ENCODE measurements at places on chromosomes 4 and X. TPM values are rescaled to one million over a fixed set of nuclear protein-coding genes. Genes with fewer than 3 reads are reported as not detected.
A peak's percentile ranks its signal among the peaks of the same experiment; 100 is the strongest.

- no peak overlapping the region for H3K27ac ChIP-seq
- H3K27me3 ChIP-seq, result no peaks in the 10 kb centered on the region
- no peak overlapping the region for H3K4me3 ChIP-seq
- H3K36me3 ChIP-seq, result no peaks in the 10 kb centered on the region
- H3K4me1 ChIP-seq, result no peaks in the 10 kb centered on the region
- no peak for DNase-seq
Measured at GRCh38 chr4:80043541-80043940, 29.5 kb downstream of the ANTXR2 start.

- no peaks in the 10 kb centered on the region for H3K27me3 ChIP-seq
- no peak overlapping the region for H3K4me3 ChIP-seq
- no peak for DNase-seq
- no peaks in the 10 kb centered on the region for H3K36me3 ChIP-seq
- no peak overlapping the region for H3K27ac ChIP-seq
Measured at GRCh38 chrX:13013363-13014110, 30.9 kb downstream of the FAM9C start.

DNA sequence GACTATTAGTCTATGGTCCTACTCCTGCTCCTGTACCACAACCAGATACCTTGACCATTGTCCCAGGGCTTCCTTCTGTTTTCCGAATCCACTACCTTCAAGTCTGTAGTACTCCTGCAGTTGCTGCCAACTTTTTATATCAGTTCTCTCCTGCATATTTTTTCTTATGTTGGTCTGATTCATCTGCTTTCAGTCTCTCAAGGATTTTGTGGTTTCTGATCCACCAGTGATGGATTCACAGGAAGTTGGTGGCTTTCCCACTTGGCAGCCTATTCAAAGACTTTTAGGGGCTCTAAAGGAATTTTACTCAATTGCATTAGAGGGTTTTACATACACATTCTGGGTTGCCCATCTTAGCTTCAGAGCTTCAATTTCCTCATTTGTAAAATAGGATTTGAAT is 23.6 kb downstream of the KIF4A start:
- no peak overlapping the region for H3K4me3 ChIP-seq
- no peak overlapping the region for H3K27ac ChIP-seq
- no peaks in the 10 kb centered on the region for H3K36me3 ChIP-seq
- no peak for DNase-seq
- no peaks in the 10 kb centered on the region for H3K4me1 ChIP-seq
- H3K27me3 ChIP-seq, result no peaks in the 10 kb centered on the region

DNA sequence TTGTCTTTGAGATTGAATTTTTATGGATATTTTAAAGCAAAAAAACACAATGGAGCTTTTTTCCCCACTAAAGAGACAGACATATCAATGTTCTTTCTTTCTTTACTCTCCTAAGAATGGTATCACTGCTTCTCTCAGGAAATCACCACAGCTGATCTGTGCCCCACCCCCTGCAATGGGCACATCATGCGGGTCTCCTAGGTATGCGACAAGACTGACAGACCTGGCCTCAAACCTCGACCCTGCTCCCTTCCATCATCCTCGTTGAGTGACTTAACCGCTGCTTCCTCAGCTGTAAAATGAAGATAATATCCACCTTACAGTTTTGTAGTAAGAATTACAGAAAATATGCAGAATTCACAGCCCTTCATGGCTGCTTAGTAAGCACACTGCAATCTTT is 58.3 kb downstream of the LEF1 start:
- H3K27ac ChIP-seq, result no peak overlapping the region
- no peaks in the 10 kb centered on the region for H3K4me1 ChIP-seq
- no peaks in the 10 kb centered on the region for H3K36me3 ChIP-seq
- no peak overlapping the region for H3K4me3 ChIP-seq
- no peaks in the 10 kb centered on the region for H3K27me3 ChIP-seq
- no peak for DNase-seq

DNA sequence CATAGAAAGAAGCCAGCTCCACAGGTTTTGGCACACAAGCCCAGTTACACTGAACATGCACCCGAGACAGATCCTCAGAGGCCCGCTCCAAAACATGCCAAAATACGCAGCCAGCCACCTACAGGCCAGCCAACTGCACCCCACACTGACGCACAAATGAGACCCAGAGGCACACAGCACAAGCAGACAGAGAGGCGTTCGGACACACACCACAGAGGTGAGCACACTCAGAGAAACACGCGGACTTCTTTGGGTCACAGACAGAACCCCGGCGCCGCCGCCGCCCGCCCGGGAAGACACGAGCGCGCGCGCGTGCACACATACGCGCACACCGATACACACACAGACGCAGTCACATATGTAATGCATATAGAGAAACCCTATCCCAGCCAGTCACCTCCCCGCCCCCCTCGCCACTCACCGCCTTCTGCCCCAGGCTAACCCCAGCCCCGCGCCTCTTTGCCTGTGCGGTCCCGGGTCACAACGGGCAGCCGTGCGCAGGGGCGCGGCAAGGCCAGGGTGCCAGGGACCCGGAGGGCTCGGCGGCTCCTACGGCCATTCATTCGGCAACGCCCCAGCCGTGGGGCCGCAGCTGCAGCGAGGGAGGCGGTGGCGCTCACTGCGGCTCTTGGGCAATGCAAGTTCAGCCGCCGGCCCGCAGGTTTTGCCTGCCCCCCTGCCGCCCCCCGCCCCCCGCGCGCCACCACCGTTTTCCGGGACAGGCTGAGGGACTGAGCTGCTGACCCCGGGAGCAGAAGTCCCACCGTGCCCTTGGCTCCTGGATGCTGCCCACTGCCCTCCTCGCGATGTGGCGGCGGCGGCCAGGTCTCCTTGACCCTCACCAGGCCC is 553 bp downstream of the SEPTIN6 start:
- no peaks in the 10 kb centered on the region for H3K36me3 ChIP-seq
- no peak overlapping the region for H3K27ac ChIP-seq
- peak overlapping the region; percentile 52 for H3K4me3 ChIP-seq
- H3K27me3 ChIP-seq, result no peaks in the 10 kb centered on the region
- no peaks in the 10 kb centered on the region for H3K4me1 ChIP-seq

GRCh38 chr4:152599095-152599494 is 63.2 kb upstream of the FBXW7 start:
- H3K4me3 ChIP-seq, result no peak overlapping the region
- no peak for DNase-seq
- no peak overlapping the region for H3K27ac ChIP-seq
- no peaks in the 10 kb centered on the region for H3K27me3 ChIP-seq

DNA sequence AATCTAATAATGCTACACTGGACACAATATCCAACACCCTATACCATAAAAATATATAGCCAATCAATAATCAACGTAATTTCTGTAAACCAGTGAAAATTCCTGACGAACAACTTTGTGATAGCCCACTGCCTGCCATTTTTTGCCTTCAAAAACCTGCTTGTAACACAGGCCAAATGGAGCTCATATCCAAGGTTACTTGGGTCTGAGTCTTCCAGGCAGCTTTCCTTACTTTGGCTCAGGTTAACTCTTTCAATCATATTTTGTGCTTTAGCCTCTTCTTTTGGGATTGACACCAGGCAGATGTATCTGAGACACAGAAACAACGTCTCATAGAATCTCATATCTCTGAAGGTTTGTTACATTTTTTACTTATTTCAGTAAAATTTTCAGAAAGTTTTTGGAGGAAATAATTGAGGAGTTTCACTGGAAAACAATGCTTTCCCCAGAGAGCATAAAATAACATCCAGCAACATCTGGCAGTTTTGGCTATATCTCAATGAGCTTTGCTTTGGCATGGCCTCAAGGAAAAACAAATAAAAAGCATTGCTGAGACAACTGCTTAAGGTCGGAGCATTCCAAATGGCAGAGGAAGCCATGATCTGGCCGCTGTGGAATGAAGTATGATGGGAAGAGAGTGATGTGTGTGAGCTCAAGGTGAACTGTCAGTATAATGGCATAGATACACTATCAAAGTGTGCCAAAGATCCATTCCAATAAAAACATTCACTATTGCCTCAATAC is 162.9 kb upstream of the SPIN4 start:
- H3K4me3 ChIP-seq, result no peak overlapping the region
- peaks cover 8% of the 10 kb centered on the region for H3K27me3 ChIP-seq
- peaks cover 6% of the 10 kb centered on the region for H3K4me1 ChIP-seq
- DNase-seq, result peak; percentile 38

DNA sequence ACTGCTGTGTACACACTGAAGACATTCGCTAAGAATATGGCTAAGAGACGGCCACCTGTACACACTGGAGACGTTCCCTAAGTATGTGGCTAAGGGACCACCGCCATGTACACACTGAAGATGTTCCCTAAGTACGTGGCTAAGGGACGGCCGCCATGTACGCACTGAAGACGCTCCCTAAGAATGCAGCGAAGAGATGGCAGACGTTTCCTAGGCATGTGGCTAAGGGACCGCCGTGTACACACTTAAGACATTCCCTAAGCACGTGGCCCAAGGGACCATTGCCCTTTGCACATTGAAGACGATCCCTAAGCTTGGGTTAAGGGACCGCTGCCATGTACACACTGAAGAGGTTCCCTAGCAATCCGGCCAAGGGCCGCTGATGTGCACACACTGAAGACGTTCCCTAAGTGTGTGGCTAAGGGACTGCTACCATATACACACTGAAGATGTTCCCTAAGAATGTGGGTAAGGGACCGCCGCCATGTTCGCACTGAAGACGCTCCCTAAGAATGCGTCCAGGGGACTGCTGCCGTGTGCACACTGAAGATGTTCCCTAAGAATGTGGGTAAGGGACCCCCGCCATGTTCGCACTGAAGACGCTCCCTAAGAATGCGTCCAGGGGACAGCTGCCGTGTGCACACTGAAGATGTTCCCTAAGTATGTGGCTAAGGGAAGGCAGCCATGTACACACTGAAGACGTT is 36.7 kb downstream of the DHRSX start:
- no peak overlapping the region for H3K4me3 ChIP-seq
- peaks cover 4% of the 10 kb centered on the region for H3K4me1 ChIP-seq
- H3K27me3 ChIP-seq, result no peaks in the 10 kb centered on the region

GRCh38 chr4:94711635-94712034 is 46.1 kb upstream of the BMPR1B start:
- no peak overlapping the region for H3K27ac ChIP-seq
- H3K4me3 ChIP-seq, result no peak overlapping the region
- H3K36me3 ChIP-seq, result no peaks in the 10 kb centered on the region
- no peak for DNase-seq

- no peaks in the 10 kb centered on the region for H3K36me3 ChIP-seq
- no peak for DNase-seq
- H3K4me1 ChIP-seq, result no peaks in the 10 kb centered on the region
- H3K27me3 ChIP-seq, result no peaks in the 10 kb centered on the region
- no peak overlapping the region for H3K4me3 ChIP-seq
- no peak overlapping the region for H3K27ac ChIP-seq
Measured at GRCh38 chrX:96455078-96455477, 229.6 kb upstream of the DIAPH2 start.

DNA sequence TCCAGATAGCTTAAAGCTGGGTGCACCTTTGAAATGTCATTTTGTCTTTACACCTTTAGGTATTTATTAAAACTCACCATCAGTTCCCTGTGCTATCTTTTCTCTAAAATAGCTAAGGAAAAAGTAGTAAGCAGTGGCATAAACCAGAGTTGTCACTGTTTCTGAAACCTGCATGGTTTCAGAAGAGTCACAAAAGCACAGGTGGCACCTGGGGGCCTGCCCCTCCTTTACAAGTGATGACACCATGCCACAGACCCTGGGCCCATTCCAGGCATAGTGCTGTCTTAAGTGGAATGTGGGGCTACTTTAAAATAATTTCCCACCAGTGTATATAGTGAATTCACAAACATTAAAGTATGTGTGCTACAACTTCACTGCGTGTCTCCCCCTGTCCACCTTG is 47.8 kb downstream of the DCUN1D4 start:
- no peaks in the 10 kb centered on the region for H3K36me3 ChIP-seq
- no peak overlapping the region for H3K4me3 ChIP-seq
- H3K27ac ChIP-seq, result no peak overlapping the region
- H3K27me3 ChIP-seq, result no peaks in the 10 kb centered on the region
- no peaks in the 10 kb centered on the region for H3K4me1 ChIP-seq

GRCh38 chr4:3436798-3437581 is 4.8 kb upstream of the HGFAC start:
- H3K4me1 ChIP-seq, result no peaks in the 10 kb centered on the region
- H3K4me3 ChIP-seq, result no peak overlapping the region
- no peaks in the 10 kb centered on the region for H3K36me3 ChIP-seq

GRCh38 chr4:17138847-17139246 is 240.4 kb upstream of the LDB2 start:
- H3K4me1 ChIP-seq, result no peaks in the 10 kb centered on the region
- H3K36me3 ChIP-seq, result no peaks in the 10 kb centered on the region
- no peak overlapping the region for H3K4me3 ChIP-seq
- DNase-seq, result no peak

GRCh38 chr4:6494431-6495295 is 22.2 kb upstream of the PPP2R2C start:
- DNase-seq, result no peak
- H3K27me3 ChIP-seq, result no peaks in the 10 kb centered on the region
- H3K4me1 ChIP-seq, result no peaks in the 10 kb centered on the region

- H3K27ac ChIP-seq, result peak overlapping the region; percentile 49
- no peaks in the 10 kb centered on the region for H3K27me3 ChIP-seq
- peak overlapping the region; percentile 55 for H3K4me3 ChIP-seq
- H3K4me1 ChIP-seq, result no peaks in the 10 kb centered on the region
Measured at GRCh38 chrX:56994375-56995270, 718 bp downstream of the SPIN3 start.

DNA sequence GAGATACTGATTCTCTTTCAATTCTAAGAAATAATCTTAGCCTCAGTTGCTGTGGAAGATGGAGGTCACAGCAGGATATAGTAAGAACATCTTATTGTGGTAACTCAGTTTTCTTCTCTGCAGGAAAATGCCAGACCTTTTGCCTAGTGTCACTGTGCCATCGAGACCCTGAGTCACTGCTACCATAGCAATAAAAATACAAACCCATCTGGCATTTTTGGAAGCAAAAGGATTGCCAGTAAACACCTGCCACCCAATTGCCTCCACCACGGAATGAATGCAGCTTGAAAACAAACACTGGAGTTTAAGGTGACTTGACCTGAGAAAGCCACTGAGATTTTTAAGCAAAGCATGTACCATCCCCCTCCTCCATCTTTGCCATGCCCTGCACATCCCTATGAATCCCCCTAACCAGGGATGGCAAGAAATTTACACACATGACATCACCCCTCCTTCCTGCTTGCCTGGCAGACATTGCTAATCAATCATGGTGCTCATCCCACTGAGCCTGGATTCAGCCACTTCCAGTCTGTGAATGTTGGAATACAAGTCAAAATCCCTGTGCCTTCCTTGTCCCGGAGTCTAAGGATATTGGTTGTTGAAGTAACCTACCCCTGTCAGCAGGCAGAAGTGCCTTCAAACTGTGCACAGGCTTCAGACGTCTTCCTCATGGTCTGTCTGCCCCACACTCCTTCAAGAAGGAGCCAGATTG is 59.6 kb upstream of the MAMLD1 start:
- DNase-seq, result no peak
- no peak overlapping the region for H3K27ac ChIP-seq
- no peaks in the 10 kb centered on the region for H3K4me1 ChIP-seq
- H3K4me3 ChIP-seq, result no peak overlapping the region
- peaks cover 8% of the 10 kb centered on the region for H3K27me3 ChIP-seq
- H3K36me3 ChIP-seq, result no peaks in the 10 kb centered on the region

Gene FBXO8
- 6.7 TPM for polyA plus RNA-seq

Gene PPP4R3C
- not detected for polyA plus RNA-seq

Gene ANKRD50
- 1.2 TPM for polyA plus RNA-seq

Gene PRDM8
- polyA plus RNA-seq, result 0.28 TPM

Gene EDA2R
- 0.47 TPM for polyA plus RNA-seq

Gene MAGEA6
- not detected for polyA plus RNA-seq

Gene PDCL2
- not detected for polyA plus RNA-seq

Gene CYLC1
- not detected for polyA plus RNA-seq

Gene RGN
- polyA plus RNA-seq, result 32.1 TPM
